ENCODE measurements at places on chromosomes 2 and 18.

DNA sequence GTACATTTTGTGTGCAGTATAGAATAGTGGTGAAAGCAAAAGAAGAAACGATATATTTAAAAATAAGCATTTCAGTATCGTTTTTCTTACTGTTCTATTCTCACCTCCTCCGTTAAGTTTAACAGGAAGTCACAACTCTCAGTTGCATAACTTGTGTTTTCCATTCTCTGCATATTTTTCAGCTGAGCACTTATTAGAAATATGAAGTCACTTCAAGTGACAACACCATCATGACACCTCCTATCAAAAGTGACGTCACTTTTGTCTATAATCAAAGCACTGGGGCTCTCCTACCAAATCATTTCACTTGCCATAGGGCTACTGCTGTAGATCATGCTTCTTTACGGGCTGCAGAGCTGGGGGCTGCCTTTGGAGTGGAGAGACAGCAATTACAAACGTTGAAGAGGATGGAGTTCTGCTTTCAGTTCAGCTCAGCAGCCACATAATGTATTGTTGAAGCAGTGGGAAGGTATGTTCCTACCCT is 36.3 kb downstream of the STAT4 start:
- no peak for DNase-seq

DNA sequence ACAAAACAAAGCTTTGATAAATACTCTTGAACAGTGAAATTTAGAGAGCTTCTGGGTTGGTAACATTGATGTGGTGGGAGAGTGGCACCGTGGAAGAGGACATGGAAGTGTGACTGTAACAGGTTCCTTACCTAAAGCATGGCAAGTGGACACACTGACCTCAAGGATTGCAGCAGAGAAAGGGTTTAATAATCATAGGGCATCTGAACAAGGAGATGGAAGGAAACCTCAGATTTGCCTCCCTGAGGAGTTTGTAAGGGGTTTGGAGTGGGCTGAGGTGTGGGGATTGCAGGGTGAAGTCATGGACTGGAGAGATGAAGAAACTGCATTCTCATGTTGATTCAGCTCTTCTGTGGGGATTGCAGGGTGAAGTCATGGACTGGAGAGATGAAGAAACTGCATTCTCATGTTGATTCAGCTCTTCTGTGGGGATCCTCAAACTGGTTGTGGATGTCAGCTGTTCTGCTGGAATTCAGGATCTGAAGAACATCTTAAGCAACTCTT is 83.8 kb upstream of the TLK1 start:
- no peak for DNase-seq

- DNase-seq: peak; percentile 61
Observed at GRCh38 chr18:12934454-12935071, 13.2 kb upstream of the SEH1L start.

GRCh38 chr2:40032650-40033319 is 253.7 kb upstream of the THUMPD2 start:
- no peak for DNase-seq

- no peak for DNase-seq
Observed at GRCh38 chr2:68579689-68580088, 63.7 kb upstream of the PROKR1 start.

GRCh38 chr2:239756790-239757760 is 268.1 kb downstream of the NDUFA10 start:
- no peak for DNase-seq

DNA sequence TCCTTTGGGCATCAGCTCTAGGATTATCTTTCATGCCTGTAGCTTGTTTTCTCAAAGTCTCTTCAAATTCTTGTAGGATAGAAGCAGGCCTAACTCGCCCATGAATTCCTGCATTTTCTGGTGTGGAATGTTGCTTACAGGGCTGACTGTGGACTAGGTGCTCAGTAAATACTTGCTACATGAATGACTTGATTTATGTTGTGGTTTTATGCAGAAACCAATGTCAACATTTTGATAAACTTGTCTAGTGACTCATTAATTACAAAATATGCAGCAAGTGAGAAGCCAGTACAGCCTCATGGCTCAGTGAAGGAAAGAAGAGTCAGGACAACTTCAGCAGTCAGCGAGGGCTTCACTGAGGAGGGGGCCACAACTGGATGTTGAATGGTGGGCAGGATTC is 110.6 kb upstream of the SIX2 start:
- DNase-seq: no peak

DNA sequence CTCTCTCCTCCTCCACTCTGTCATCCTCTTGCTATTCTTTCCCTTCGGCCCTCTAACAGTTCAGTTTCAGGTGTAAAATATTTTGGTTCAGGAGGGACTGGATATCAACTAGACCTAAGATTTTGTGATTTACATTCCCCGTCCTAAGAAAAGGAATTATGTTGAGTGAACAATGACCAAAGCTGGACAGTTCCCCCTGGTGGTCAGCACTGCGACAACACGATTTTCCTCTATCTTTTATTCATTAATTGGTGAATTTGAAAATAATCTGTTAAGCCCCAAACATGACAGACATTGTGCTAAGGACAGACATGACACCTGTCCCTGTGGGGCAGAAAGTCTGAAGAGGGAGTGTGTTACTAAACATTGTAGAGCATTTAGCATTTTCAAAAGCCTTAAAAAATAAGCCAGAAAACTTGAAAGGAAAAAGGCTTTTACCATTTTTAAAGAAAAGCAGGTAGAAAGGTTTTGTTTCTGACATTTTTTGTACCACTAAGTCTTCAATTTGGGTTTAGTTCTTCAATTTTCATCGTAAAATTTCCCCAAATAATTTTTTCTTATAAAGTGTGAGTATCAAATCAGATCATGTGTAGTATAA is 28.4 kb upstream of the GTF2A1L start:
- DNase-seq: no peak

GRCh38 chr18:41071826-41072225 is 883.2 kb upstream of the PIK3C3 start:
- no peak for DNase-seq

DNA sequence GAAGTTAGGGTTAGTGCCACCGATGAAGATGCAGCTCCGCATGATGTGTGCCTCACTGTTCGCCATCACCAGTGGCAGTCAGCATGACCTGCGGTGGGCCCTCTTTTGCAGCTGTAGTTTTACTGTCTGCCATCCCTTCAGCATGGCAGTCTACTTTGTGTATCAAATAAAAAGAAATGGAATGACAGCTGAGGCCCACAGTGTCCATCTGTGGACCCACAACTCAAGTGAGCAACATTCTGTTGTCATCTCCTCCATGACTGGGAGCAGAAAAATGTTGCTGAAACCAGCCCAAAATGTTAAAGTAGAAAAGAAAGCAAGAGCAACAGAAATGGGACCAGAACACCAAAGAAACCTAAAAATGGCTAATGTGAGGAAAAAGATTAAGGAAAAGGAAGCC is 128.7 kb downstream of the MEP1B start:
- no peak for DNase-seq

GRCh38 chr2:221304916-221305315 is 267.2 kb downstream of the EPHA4 start:
- DNase-seq: no peak

DNA sequence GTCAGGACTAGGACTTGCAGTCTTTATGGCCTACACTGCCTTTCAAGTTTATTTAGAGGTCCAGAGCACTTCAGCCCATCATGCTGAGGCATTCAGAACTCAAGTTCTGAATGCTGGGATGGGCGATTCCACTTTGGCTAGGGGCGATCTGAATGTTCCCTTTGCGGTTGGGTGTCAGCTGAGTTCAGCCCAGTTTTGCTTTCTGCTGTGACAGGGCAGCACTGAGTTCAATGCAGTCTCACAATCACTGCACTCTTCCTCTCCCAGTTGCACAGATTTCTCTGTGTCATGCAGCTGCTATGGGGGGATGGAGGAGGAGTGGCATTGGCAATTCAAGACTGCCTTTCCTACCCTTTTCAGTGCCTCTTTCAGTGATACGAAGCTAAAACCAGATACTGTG is 1232.0 kb upstream of the FAM98A start:
- DNase-seq: no peak

DNA sequence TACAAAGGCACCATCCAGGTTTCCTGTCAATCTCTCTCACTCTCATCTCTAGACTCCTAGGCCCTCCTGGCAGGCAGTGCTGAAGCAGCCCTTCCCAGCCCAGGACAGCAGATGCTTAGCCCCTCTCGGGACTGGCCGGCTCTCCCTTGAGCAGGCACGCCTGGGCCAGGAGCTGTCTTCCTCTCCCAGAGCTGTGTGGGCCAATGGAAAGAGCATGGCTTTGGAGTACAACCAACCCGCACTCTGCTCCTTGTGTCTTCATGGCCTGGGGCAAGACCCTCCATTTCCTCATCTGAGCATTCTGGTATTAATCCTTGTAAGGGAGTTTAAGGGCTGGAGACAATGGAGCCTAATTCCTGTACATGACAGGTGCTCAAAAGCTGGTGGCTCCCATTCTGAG is 97.2 kb downstream of the CAPN13 start:
- no peak for DNase-seq

GRCh38 chr2:134173338-134174016 is 80.4 kb upstream of the MGAT5 start:
- no peak for DNase-seq

GRCh38 chr2:238004077-238004830 is 37.4 kb downstream of the UBE2F start:
- no peak for DNase-seq

DNA sequence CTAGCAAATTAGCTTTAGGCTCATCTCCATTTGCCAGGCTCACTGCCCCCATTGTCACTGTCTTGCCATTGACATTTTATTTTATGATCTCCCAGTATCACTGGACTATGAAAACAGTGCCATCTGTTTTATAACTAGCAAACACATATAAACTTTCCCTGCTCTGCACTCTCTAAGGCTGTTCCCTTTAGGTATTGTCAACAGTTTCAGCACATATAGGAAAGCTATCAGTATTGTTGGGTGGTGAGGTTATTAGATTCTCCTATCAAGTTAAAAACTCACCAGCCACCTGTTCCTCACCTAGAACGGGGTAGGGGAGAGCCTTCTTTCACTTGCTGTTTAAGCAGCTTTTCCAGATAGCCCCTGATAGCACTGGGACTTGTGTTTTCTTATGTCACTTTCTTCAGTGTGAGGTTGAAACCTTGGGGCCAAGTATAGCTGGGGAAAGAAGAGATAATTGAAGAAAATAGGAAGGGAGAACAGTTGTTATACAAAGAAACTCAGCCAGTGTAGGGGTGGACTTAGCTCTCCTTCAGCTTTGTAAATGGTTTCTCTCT is 32.5 kb downstream of the CFLAR start:
- DNase-seq: no peak

- DNase-seq: no peak
Observed at GRCh38 chr2:176395273-176395854, 126.1 kb downstream of the MTX2 start.

- DNase-seq: no peak
Observed at GRCh38 chr18:3037423-3037915, 24.5 kb upstream of the LPIN2 start.

DNA sequence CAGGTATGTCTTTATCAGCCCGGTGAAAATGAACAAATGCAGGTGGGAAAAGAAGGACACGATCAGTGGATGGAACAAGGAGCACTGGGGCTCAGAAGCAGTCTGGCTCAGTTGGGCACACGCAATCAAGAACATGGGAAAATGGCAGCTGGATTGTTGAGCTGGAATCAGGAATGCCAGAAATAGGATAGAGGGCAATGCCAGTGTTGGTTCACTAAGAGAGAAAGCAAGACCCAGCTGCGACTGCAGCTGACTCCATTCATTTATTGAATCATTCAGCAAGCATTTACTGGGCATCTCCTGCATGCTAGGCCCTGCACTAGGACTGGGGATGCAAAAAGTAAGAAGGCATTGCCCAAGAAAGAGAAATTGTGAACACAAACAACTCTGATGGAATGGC is 13.6 kb upstream of the TTR start:
- DNase-seq: no peak

DNA sequence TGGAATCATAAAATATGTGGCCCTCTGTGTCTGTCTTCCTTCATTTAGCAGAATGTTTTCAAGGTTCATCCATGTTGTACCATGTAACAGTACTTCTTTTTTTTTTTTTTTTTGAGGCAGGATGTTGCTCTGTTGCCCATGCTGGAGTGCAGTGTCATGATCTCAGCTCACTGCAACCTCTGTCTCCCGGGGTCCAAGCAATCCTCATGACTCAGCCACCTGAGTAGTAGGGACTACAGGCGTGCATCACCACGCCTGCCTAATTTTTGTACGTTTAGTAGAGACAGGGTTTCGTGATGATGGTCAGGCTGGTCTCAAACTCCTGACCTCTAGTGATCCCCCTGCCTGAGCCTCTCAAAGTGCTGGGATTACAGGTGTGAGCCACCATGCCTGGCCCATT is 31.2 kb downstream of the RAB1A start:
- DNase-seq: no peak

DNA sequence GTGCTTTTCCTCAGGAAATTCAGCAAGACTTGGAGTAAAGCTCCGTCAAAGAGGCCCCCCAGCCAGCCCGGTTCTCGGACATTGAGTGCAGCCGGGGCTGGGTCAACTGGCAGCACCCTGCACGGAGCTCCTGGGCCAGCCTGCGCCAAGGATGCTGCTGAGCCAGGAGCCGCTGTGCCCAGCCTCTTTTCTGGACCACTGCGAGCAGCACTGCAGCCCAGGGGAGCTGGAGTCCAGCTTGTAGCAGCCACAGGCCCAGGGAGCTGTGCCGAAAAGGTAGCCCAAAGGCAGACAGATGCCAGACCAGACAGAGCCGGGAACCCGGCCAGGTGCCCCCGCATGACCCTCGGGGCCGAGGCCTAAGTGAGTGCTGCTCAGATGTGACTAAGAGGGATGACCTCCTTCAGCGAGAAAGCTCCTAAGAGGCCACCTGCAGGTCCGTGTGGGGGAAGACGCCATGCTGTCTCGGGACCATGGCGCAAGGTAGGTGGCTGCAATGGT is 7.3 kb downstream of the CLHC1 start:
- DNase-seq: no peak

- DNase-seq: no peak
Observed at GRCh38 chr2:168137510-168138180, 109.8 kb downstream of the STK39 start.

GRCh38 chr2:230586328-230586982 is 126.2 kb upstream of the CAB39 start:
- no peak for DNase-seq

- no peak for DNase-seq
Observed at GRCh38 chr2:138269765-138270164, 231.8 kb upstream of the SPOPL start.

DNA sequence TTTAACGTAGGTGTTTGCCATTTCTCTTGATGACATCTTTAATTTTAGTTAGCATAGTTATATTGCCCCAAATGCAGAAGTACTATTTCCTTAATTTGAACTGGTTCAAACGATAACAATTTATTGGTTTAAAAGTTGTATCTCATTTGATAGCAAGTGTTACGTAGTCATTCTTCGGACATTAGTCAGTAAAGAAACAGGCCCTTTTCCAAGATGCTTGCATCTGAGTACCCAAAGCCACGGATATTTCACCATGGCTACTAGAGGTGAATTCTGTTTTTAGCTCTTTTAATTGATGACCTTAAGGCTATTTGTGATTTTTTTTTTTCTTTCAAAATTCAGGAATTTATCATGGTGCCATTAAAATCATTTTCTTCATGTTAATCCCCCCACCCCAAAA is 32.1 kb downstream of the GLS start:
- DNase-seq: no peak

DNA sequence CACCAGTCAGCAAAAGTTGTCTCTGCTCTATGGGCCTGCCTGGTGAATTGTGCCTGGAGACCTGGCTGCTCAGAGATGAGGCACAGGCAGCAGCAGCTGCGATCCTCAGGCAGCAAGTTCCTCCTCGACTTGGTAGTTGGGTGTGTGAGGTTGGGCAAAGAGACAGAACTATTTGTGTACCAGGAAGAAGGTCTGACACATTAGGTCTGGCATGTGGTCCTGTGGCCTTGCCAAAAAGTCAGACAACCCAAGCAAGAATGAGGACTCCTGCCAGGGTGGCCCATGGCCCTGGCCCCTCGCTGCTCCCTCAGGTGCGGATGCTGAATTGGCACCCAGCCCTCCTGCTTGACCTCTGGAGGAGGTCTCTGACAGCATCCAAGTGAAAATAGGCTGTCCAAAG is 192.7 kb downstream of the DYSF start:
- no peak for DNase-seq
